Endothelial cell of coronary artery (primary cell): ENCODE measurements at places on chromosomes 2 and 18. TPM values are rescaled to one million over a fixed set of nuclear protein-coding genes. Genes with fewer than 3 reads are reported as not detected.

The LYPD6 gene
- 0.47 and 1.8 TPM in 2 replicates for total RNA-seq

The HOXD9 gene
- 0.09 and 0.75 TPM in 2 replicates for total RNA-seq

The ZFP36L2 gene
- 5.1 and 6.6 TPM in 2 replicates for total RNA-seq

The NYAP2 gene
- not detected in 2 replicates for total RNA-seq

The CPS1 gene
- total RNA-seq: 3.9 and 7.2 TPM in 2 replicates

The UGT1A10 gene
- not detected in 2 replicates for total RNA-seq

The KIAA2012 gene
- not detected in 2 replicates for total RNA-seq

The CCDC142 gene
- total RNA-seq: 13.0 and 24.2 TPM in 2 replicates

The ACTG2 gene
- total RNA-seq: under 0.01 TPM in 1 of 2 replicates, not detected in the other

The VWC2L gene
- total RNA-seq: not detected in 2 replicates
